ENCODE measurements at places on chromosomes 7 and 10.

- H3K27ac ChIP-seq = no peak overlapping the region
- no peak overlapping the region for H3K4me3 ChIP-seq
- H3K27me3 ChIP-seq = no peaks in the 10 kb centered on the region
- no peaks in the 10 kb centered on the region for H3K36me3 ChIP-seq
- H3K4me1 ChIP-seq = no peaks in the 10 kb centered on the region
These were observed 444.6 kb downstream of the NRG3 start for GRCh38 chr10:82319562-82319961.

DNA sequence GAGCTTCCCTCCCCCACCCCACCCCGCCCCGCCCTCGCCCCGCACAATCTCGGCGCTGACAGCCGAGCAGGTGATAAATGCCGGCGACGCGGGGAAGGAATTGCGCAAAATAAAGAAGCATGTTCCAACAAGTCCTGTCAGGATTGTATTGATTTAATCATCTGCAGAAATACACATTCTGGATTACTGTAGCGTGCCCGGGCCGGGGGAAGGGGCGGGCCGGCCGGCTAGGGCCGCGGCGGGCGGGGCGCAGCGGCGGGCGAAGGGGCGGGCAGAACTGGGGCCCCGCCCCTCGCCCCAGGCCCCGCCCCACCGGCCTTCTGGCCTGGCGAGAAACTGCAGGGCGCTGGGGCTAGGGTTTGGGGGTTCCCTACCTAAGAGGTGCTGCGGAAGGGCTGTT, 88.9 kb upstream of the PAX2 start:
- H3K4me3 ChIP-seq = no peak overlapping the region
- no peak overlapping the region for H3K27ac ChIP-seq
- peaks cover 79% of the 10 kb centered on the region for H3K27me3 ChIP-seq
- peaks cover 2% of the 10 kb centered on the region for H3K36me3 ChIP-seq
- peaks cover 30% of the 10 kb centered on the region for H3K4me1 ChIP-seq

GRCh38 chr7:61576-62360, 130.6 kb upstream of the FAM20C start:
- no peaks in the 10 kb centered on the region for H3K27me3 ChIP-seq
- no peak overlapping the region for H3K27ac ChIP-seq
- DNase-seq = no peak
- H3K4me3 ChIP-seq = no peak overlapping the region
- no peaks in the 10 kb centered on the region for H3K36me3 ChIP-seq

DNA sequence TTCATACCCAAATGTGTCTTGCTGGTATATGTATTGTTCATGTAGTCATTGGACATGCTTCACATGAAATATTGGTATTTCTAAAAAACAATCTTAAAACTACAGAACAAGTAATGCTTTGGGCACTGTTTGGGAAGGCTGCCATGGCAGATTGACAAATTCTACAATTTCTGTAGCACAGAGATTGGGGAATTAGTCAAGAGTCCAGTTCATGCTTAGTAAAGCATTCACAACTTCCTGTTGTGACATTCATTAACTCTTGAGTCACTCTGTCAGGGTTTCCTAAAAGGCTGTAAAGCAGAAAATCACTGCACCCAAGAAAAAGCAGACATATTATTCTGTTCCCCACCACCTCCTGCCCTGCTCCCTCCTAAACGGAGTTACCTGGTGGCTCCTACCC, 398.9 kb downstream of the PHTF2 start:
- H3K4me1 ChIP-seq = no peaks in the 10 kb centered on the region
- H3K27ac ChIP-seq = no peak overlapping the region
- no peak for DNase-seq
- H3K36me3 ChIP-seq = no peaks in the 10 kb centered on the region
- H3K27me3 ChIP-seq = peaks cover 2% of the 10 kb centered on the region
- H3K4me3 ChIP-seq = no peak overlapping the region

DNA sequence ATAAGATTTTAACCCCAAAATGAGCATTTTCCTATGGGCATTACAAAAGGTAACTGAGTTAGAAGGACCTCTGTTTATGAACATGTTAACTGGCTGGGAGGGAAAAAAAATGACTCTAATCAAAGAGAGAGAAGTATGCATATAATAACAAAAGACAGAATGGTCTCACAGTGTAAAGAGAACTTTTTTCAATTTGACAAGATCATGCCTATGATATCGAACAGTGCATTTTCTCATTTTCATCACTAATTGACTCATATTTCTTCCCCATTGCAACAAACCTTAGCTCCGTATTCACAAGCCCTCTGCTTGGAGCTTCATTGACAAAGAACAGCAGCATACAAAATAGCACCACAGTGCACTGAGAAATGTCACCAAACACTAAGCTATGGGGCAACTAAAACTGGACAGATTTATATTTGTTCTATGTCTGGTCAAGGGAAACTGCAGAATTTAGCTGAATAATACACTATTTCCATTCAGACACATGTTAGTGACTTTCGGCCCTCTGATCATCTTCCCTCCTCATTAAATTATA, 45.6 kb downstream of the SMURF1 start:
- H3K27me3 ChIP-seq = no peaks in the 10 kb centered on the region
- H3K4me3 ChIP-seq = no peak overlapping the region
- H3K36me3 ChIP-seq = peaks cover 30% of the 10 kb centered on the region
- H3K4me1 ChIP-seq = peaks cover 23% of the 10 kb centered on the region
- no peak overlapping the region for H3K27ac ChIP-seq
- DNase-seq = no peak

GRCh38 chr10:124994573-124995473, 52.9 kb downstream of the ZRANB1 start:
- no peaks in the 10 kb centered on the region for H3K4me1 ChIP-seq
- no peak for DNase-seq
- H3K27me3 ChIP-seq = no peaks in the 10 kb centered on the region
- H3K36me3 ChIP-seq = no peaks in the 10 kb centered on the region

DNA sequence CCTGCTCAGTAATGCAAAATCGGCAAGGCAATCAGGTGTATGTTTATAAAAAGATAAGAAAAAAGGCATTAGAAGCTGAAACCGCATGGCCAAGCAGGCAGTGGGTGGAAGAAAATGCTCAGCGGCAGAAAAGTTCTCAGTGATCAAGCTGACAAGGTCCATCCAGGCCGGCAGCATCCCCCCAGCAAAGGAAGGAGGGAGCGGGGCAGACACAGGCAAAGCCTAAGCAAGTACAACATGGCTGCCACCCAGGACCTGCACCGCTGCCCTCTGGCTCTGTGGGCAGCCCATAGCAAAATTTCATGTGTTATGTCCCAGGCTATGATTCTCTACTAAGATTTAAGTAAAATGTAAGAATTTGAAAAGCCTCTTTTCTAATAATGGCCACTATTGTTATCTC, 45.4 kb downstream of the MRPS24 start:
- H3K4me1 ChIP-seq = no peaks in the 10 kb centered on the region
- H3K4me3 ChIP-seq = no peak overlapping the region
- H3K36me3 ChIP-seq = no peaks in the 10 kb centered on the region
- no peak for DNase-seq
- H3K27me3 ChIP-seq = peaks cover 20% of the 10 kb centered on the region
- no peak overlapping the region for H3K27ac ChIP-seq

- DNase-seq = no peak
- H3K27ac ChIP-seq = no peak overlapping the region
- no peaks in the 10 kb centered on the region for H3K27me3 ChIP-seq
- H3K4me3 ChIP-seq = no peak overlapping the region
- H3K4me1 ChIP-seq = no peaks in the 10 kb centered on the region
- peaks cover 6% of the 10 kb centered on the region for H3K36me3 ChIP-seq
These were observed 76.6 kb downstream of the DNAJC1 start for GRCh38 chr10:21926949-21927348.

DNA sequence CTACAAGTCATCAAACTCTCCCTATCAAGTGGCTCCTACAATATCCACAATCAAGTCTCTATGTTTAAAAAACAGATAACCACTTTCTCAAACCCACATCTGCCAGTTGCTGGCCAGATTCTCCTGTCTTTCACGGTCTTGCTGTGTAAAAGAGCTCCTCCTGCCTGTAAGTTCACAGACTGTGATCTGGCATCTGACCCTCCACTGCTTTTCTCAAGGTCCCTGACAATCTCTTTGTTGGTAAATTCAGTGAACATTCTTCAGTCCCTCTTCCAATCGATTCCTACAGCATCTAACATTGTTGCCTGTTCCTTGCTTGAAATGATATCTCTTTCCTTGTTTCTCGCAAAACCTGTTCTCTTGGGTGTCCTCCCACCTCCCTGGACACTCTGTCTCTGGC, 18.5 kb upstream of the LMOD2 start:
- peaks cover 32% of the 10 kb centered on the region for H3K27me3 ChIP-seq
- H3K36me3 ChIP-seq = no peaks in the 10 kb centered on the region
- no peak overlapping the region for H3K4me3 ChIP-seq
- H3K4me1 ChIP-seq = no peaks in the 10 kb centered on the region
- H3K27ac ChIP-seq = no peak overlapping the region

DNA sequence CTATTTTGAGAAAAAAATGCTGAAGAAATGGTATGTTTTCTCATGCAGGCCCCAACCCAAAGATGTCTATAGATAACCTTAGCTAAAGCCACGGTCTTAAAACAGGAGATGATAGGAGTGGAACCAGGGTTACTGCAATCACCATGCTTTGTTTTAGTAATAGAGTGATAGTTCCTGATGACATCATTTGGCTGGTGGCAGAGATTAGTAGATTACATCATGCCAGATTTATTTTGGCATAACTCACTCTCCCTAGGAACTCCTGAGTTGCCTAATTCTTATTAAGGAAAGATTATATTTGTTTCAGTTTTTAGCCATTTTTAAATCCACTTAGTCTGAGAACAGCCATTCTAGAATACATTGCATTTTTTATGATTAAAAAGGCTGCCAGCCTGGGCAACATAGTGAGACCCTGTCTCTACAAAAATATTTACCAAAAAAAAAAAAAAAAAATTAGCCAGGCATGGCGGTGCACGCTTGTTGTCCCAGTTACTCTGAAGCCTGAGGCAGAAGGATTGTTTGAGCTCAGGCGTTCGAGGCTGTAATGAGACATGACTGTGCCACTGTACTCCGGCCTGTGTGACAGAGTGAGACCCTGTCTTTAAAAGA, 17.8 kb downstream of the ENO4 start:
- peaks cover 1% of the 10 kb centered on the region for H3K27me3 ChIP-seq
- no peaks in the 10 kb centered on the region for H3K36me3 ChIP-seq
- no peaks in the 10 kb centered on the region for H3K4me1 ChIP-seq
- no peak overlapping the region for H3K27ac ChIP-seq

GRCh38 chr10:101974091-101974971, 81.6 kb downstream of the ARMH3 start:
- no peak for DNase-seq
- H3K27me3 ChIP-seq = no peaks in the 10 kb centered on the region
- H3K36me3 ChIP-seq = peaks cover 18% of the 10 kb centered on the region
- peaks cover 26% of the 10 kb centered on the region for H3K4me1 ChIP-seq
- H3K27ac ChIP-seq = peak overlapping the region; percentile 78

DNA sequence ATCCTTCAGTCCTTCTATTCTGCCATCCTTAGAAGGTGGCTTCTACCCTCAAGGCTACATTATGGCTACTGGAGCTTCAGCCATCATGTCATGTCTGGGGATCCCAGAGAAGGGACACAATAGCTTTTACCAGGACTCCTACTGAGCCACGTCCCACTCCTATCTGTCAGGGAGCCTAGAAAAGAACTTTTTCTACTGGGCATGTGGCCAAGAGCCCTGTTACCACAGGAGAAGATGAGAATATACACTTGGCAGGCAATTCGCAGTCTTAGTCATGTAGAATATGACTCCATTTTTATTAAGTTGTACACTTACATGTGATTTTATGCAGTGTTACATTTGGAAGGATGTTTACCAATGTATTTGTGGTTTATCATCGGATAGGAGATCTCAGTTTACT, 64.6 kb upstream of the KCNMA1 start:
- H3K4me1 ChIP-seq = no peaks in the 10 kb centered on the region
- H3K27ac ChIP-seq = no peak overlapping the region
- no peaks in the 10 kb centered on the region for H3K36me3 ChIP-seq
- DNase-seq = no peak
- H3K4me3 ChIP-seq = no peak overlapping the region

DNA sequence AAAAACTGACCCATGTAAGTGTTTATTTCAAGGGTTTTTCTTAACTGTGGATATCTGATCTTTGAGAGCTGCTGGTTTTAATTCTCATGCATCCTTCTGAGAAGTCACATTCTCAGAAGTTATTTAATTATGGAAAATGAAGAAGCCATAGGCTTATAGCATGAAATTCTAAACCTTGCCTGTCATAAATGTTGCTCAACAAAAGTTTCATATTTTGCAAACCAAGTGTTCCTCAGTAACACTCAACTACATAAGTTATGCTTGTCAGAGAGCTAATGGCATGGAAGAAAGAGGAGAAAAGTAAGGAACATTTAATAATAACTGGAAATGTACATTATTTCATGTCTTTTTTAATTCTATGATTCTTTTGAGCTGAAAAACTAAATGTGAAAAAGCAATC, 78.6 kb upstream of the MPP7 start:
- H3K27me3 ChIP-seq = peaks cover 5% of the 10 kb centered on the region
- no peaks in the 10 kb centered on the region for H3K36me3 ChIP-seq
- no peak overlapping the region for H3K4me3 ChIP-seq

DNA sequence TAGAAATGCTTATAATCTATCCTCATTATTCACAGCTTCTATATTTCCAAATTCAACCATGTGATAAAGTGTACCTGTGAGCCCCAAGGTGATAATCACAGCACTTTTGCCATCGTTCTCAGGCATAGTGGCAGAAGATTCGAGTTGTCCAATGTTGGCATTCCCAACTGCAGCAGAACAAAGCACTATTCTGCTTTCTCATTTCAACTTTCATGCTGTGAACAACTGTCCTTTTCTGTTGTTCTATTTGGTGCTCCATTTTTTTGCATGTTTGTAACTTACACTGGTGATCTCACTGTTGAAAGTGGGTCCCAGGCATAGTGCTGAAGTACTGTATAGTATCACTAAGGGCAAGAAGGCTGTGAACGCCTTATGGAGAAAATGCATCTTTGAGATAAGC, 438.2 kb downstream of the PAXIP1 start:
- H3K36me3 ChIP-seq = no peaks in the 10 kb centered on the region
- H3K27ac ChIP-seq = no peak overlapping the region
- H3K4me1 ChIP-seq = no peaks in the 10 kb centered on the region
- DNase-seq = no peak

DNA sequence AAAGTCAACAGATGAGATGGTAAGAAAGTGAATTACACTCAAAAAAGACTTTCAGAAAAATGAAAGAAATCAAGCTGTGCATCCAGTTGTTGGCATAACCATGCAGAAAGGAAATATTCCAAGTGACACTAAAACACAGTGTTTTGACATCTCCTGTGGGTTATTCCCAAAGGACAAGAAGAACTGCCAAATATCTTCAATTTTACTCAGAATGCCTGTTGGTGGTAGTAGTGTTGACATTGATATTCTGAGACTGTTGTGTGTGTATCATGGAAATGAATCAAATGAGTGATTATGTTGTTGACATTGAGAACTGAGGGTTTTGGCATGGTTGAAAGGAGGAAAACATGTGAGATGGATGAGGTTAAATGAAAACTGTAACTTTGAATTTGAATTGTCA, 196.9 kb downstream of the SH2D4B start:
- H3K4me3 ChIP-seq = no peak overlapping the region
- no peaks in the 10 kb centered on the region for H3K36me3 ChIP-seq
- peaks cover 5% of the 10 kb centered on the region for H3K27me3 ChIP-seq
- DNase-seq = no peak
- H3K4me1 ChIP-seq = no peaks in the 10 kb centered on the region
- no peak overlapping the region for H3K27ac ChIP-seq
